ENCODE measurements at places on chromosomes 7 and 10. TPM values are rescaled to one million over a fixed set of nuclear protein-coding genes. Genes with fewer than 3 reads are reported as not detected.

OPN1SW gene
- 2.2 TPM for polyA plus RNA-seq

SPDYE3 gene
- polyA plus RNA-seq: 6.3 TPM

SYNPO2L gene
- polyA plus RNA-seq: 263 TPM

GRM3 gene
- 0.14 TPM for polyA plus RNA-seq

RINT1 gene
- polyA plus RNA-seq: 21.5 TPM

SKIDA1 gene
- 2.2 TPM for polyA plus RNA-seq

EMX2 gene
- polyA plus RNA-seq: 9.0 TPM

VWC2 gene
- polyA plus RNA-seq: 0.04 TPM

OR13A1 gene
- polyA plus RNA-seq: not detected

BTAF1 gene
- 20.4 TPM for polyA plus RNA-seq

DNA sequence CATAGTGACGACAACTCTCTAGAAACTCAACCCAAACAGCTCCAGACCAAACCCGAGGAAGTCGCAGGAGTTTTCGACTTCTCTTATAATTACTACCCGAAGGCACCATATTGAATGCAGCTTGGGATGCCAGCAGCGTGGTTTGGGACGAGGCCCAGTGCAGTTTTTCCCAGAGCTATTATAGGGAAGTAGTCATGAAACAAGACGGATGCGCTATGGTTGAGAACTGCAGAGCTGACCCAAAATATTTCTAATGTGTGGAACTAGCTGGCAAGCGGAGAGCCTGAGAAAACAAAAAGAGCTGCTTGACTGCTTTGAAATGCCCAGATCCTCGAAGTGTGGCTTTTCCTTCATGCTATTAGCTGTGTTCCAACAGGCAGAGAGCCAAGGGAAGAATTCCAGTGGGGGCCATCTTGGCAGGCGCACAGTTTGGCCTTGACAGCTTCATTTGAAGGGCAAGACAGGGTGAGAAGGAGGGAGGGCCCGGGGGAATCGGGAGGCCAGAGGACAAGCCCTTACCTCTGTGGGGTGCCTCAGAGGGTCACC, 122.7 kb downstream of the CUL2 start:
- peak; percentile 9 for DNase-seq

DNA sequence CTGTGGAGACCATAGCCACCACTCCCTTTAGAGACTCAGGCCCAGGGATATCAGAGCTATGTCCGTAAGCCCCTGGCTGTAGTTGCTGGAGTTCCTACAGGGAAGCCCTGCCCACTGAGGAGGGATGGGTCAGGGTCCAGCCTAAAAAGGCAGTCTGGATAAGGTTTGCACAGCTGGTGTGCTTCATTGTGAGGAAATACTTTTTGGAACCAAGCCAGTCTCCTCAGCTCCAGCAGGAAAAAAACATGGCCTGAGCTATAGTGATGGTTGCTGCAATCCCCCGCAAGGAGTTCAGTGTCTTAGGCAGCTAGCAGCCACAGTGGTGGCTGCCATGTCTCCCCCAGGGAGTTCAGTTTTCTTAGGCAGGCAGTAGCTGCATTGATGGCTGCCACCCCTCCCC, 52.6 kb upstream of the CYP2C8 start:
- DNase-seq: no peak

GRCh38 chr7:30859940-30860496, 51.6 kb upstream of the AQP1 start:
- no peak for DNase-seq

GRCh38 chr7:132837529-132837928, 244.4 kb downstream of the CHCHD3 start:
- DNase-seq: no peak

DNA sequence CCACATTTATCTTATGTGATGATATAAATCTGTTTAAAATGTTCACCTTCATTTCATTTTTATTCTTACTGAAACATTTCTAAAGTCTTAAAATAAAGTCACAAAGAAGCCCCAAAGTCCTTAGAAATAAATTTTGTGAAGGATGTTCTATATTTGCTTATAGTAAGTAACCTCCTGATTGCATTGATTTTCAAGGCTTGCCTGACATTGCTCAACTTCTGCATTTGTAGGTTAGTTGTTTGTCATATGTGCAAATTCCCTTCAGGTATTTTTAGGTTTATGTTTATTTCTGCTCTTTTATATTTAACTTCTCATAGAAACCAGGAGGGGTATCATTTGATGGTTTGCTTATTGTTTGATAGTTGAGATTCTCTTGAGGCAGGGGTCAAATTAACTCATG, 417.8 kb downstream of the ARL4A start:
- no peak for DNase-seq

- no peak for DNase-seq
Observed at GRCh38 chr10:28374036-28374435, 71.2 kb upstream of the MPP7 start.

DNA sequence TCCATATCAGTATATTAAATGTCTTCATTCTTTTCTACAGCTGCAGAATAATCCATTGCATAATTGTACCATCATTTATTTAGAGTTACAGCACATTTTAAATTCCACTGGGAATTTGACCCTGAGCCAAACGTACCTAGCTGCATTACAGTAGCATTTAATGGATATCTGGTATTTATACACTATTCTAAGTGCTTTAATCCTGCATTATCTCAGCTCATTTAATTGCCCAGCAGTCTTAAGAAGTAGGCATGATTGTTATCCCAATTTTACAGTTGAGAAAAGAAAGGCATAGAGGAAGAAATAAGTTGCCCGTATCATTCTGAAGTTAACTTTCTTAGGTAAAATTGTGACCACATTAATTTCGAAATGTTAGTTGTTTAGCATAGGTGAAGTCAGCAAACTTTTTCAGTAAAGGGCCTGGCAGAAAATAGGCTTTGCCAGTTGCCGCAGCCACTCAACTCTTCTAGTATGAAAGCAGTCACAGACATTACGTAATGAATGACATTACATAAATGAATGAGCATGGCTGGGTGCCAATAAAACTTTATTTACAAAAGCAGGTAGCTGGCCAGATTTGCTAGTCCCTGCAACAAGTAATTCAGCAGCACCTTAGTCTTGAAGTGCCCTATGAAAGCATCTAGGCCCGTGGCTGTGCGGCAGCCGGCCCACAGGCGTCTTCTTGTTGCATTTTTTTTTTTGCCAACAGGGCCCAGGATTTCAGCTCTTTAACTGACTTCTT, 30.0 kb downstream of the GUSB start:
- no peak for DNase-seq

DNA sequence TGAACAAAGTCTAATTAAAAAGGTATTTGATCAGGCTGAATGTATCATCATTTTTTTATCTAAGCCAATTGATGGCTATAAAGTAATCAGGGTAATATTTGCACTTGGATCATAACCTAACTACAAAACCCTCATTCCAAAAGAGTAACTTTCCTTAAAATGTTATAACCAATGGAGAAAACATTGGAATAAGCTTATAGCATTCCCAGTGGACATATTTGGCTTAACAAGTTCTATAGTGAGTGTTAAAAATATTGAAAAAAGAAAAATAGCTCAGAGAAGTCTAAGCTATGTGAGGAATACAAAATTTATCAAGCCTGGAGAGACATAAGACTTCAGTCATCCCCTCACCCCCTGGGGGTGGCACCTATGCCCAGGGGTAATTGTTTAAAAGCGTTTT, 358.8 kb downstream of the LRRTM3 start:
- no peak for DNase-seq

DNA sequence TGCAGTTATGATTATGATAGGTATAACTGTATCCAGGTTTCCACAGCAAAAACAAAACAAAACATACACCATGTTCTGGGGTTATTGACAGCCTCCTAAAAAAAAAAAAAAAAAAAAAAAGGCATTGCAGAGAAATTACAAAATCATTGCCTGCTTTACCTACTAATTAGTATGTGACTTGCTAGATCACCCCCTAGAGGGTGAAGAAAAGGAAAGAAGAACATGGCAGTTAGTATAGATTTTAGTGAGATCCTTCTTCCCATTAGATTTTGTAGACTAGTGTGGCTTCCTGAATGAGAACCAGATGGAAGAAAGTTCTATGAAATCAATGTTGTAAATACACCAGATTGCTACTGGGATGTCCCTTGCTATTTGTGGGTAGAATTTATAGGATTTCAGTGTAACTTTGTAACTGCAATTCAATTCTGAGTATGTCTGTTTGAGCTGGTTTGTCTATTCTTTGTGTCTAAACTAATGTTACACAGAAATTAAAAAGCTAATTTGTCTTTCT, 24.0 kb upstream of the AGBL3 start:
- DNase-seq: no peak

- DNase-seq: no peak
Observed at GRCh38 chr7:105673367-105674084, 92.2 kb upstream of the EFCAB10 start.

DNA sequence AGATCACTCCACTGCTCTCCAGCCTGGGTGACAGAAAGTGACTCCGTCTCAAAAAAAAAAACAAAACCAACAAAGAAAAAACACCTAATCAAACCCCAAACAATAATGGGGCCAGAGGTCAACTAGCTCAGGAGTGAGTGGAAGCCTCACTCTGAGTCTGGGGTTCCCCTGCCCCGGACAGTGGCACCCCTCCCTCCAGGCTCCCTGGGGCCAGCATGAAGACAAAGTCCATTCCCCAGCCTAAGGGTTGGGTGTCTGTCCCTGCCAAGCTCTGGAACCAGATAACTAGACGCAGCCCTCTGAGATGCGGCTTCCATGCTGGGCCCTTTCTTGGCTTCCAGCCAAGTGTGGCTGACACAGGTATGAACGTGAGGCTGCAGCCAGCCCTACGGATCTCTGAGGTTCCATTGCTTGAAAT, 1.7 kb upstream of the FUOM start:
- no peak for DNase-seq

DNA sequence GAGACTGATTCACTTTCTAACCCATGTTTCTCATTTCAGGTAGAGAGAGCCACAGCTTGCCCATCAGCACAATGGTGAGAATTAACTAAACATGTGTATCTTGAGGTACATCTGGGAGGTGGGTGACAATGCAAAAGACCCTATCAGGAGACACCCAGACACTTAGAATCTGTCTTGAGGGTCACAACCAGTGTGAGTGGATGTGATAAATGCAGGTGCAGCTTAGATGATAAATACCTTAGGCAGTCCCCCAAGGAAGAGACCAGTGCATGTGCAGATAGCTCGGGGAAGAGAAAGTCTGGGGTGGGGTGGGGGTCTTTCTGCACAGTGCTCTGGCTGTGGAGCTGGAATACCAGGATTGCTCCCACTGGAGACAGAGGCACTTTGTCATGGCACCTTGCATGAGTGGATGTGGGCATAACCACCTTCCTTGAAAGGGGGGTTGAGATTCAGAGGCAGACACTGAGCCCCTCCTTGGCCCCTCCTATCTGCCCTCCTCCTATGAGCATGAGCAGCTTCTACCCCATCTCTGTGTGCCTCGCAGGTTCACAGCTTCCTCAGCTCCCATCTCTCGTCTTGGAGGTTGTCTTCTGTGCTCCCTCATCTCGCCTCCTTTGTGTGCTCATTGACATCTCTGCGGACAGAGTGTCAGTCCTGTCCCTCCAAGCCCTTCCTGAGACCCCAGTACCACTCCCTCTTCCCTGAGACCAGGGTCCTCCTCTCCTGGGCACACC, 349.8 kb downstream of the TCERG1L start:
- DNase-seq: no peak

GRCh38 chr7:78020874-78021249, 222.3 kb downstream of the PHTF2 start:
- DNase-seq: peak; percentile 14

GRCh38 chr7:3416453-3416852, 115.4 kb downstream of the SDK1 start:
- no peak for DNase-seq

GRCh38 chr7:30682212-30683083, at the start of gene CRHR2:
CRHR2 (minus strand) TSS chr7:30682456; CDS start chr7:30682280, 176 bp downstream.
- DNase-seq: peak; percentile 19

GRCh38 chr10:102435529-102436233, 3.3 kb upstream of the CUEDC2 start:
- no peak for DNase-seq

- no peak for DNase-seq
Observed at GRCh38 chr10:62053860-62054259, 152.4 kb downstream of the ARID5B start.

DNA sequence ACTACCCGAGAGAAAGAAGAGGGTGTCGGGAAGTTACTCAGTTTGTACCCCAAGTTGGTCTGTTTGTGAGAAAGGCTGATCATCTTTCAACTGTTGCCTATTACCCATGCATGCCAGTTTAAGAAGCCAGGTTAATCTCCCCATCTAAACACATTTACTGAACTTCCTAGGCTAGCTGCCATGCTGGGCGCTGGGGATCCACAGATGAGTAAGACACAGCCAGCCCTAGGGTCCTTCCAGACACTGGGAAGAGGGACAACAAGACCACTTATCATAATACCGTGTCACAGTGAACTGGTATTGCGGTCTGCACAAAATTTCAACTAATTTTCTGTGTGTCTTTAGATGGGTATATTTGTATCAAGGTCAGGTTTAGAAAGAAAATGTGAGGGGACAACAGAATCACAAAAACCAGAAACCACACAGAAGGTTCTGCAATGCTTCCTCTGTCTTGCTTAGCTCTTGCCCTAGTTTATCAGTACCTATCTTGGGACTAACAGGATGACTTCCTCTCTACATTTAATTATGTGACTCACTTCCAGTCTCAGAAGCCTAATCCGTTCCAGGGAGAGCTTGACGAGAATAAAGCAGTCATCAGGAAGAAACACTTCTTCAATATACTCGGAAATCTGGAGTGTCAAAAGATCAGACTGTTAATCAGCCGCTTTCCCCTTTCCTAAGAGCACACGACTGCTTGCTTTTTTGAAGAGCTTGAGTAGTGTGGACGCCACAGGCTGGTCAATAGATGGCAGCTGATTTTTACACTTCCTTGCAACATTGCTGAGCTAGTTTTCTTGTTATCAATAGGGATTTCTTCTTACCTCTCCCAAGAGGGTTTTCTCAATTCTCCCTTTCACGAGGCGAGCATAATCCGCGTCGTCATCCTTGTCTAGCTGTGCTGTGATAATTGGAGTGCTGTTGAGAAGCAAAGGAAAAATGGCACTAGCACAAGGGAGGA, 45.7 kb downstream of the POLR3A start:
- DNase-seq: no peak

- no peak for DNase-seq
Observed at GRCh38 chr7:66297579-66297978, 92.4 kb downstream of the TPST1 start.

DNA sequence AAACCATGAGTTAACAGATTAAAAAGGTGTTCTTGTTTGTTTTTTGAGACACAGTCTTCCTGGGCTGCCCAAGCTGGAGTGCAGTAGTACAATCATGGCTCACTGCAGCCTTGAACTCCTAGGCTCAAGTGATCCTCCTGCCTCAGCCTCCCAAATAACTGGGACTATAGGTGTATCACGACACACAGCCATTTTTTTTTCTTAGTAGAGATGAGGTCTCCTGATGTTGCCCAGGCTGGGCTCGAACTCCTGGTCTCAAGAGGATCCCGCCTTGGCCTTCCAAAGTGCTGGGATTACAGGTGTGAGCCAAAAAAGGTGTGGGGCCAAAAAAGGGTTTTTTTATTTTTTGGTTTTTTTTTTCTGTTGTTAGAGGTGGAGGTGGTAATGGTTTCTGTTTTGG, 29.3 kb downstream of the KMT2C start:
- DNase-seq: no peak

- no peak for DNase-seq
Observed at GRCh38 chr7:65230231-65230630, 143.4 kb upstream of the ZNF92 start.
